ENCODE measurements at places on chromosomes 5 and 9.

DNA sequence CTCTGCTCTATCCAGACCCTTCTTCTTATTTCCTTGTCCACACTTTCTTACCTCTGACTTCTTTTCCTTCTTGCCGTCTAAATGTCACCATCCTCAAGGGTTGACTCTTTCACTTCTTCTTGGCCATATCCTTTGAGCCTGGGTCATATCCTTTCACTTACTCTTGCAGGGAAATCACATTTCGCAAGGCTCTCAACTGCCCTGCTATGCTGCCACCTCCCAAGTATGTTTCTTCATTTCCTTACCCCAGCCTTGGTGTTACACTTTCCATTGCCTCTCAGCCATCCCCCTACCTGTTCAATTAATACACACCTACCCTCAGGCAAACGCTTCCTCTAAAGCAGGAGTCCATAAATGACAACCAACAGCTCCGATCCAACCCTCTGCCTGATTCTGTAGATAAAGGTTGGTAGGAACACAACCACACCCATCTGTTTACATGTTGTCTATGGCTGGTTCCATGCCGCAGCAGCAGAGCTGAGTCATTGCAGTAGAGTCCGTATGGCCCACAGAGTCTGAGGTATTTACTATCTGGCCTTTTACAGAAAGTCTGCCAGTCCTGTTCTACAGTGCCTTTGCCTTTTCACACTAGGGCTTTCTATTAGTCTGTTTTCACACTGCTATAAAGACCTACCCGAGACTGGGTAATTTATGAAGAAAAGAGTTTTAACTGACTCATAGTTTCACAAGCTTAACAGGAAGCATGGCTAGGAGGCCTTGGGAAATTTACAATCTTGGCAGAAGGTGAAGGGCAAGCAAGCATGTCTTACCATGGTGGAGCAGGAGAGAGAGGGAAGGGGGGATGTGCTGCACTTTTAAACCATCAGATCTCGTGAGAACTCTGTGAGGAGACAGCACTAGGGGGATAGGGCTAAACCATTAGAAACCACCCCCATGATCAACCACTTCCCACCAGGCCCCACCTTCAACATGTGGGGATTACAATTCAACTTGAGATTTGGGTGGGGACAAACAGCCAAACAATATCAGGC is 97.9 kb downstream of the SV2C start:
- no peak for DNase-seq

DNA sequence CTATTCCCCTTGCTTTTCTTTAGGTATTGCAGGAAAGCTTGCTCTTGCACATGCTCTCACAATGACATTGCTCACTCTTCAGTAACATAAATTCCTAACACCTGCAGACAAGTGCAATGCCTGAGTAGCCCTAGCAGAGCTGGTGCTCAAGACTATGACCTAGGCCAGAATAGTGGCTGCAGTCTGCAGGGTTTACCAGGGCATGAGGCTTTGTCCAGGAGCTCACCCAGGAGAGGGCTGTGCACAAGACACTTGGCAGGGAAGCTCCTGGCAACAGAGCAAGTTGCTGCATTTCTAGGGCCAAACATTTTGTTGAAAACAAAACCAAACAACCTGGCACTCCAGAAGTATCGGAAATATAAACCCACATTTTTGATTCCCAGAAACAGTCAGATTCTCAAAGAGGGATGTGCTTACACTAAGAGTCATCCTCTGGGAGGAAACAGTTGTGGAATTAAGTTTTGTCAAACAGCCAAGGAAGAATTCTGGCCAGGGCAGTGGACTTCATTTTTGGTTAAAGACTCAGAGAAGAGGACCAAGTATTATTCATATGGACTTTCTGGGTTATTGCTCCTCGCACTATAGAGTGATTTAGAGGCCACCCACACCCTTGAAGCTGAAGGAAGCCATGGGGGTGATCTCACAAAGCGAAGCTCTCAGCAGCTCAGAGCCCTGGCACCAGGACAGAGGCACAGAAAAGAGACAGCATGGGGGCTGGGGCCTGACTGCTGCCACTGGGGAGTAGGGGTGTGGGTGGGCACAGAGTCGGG is 44.9 kb downstream of the MACROH2A1 start:
- peak; percentile 97 for DNase-seq

GRCh38 chr5:124365361-124365801 is 381.1 kb downstream of the ZNF608 start:
- no peak for DNase-seq

DNA sequence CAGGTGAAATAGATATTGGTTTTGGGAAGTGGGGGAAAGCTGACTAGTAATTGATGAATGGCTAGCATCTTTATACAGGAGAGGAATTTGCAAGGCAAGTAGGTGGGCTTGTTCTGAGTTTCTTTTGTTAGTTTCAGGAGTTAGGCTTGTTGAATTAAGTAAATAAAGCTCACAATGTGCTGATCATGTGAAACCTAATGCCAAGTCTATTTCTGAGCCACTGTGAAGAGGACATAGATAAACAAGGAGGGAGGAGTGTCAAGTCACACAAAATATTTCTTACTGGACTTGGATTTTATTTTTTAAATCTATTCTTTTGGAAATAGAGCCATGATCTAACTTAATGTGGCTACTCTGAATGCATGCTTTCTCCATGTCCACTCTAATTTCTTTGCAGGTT is 19.9 kb downstream of the GDA start:
- DNase-seq, result no peak

GRCh38 chr5:435156-435790 is 7.7 kb upstream of the EXOC3 start:
- DNase-seq, result no peak

DNA sequence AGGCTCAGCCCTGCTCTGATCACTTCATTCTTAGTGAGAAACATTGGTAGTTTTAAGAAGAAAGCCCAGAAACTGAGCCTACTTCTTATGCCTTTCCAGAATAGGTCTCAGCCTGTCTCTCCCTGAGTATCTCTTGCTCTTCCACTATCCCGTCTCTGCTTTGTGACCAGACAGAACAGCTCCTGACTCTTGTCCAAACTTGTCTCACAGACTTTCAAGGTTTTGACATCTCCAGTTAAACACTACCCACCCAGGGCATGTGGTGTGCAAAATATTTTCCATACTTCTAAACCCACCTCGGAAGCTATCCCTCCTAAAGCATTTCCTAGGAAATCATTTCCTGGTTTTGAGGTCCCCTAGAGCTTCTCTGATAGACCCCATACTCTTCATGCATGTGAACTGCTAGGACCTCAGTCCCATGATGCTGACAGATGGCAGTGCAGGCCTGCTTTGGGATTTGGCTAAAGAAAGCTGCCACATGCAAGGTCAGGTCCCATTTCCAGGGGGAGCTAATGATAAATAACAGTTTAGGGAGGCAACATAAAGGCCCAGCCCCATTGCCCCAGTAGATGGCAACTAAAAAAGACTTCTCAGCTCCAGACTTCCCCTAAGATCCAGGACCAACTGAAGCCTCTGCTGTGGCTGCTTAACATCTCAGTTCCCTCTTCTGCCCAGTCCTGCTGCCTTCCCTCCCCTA is 211.5 kb downstream of the MED10 start:
- DNase-seq, result no peak

GRCh38 chr9:107784235-107784958 is 294.8 kb upstream of the KLF4 start:
- peak; percentile 91 for DNase-seq

- no peak for DNase-seq
Observed at GRCh38 chr9:70046274-70047070, 2.8 kb downstream of the MAMDC2 start.

GRCh38 chr9:35079041-35079425 is 709 bp downstream of the FANCG start:
- no peak for DNase-seq

GRCh38 chr5:42993516-42994245 is 46.4 kb downstream of the ANXA2R start:
- peak; percentile 77 for DNase-seq

- DNase-seq, result peak; percentile 79
Observed at GRCh38 chr5:72167804-72168203, 60.5 kb downstream of the MAP1B start.

- no peak for DNase-seq
Observed at GRCh38 chr5:80864706-80865435, 95.3 kb upstream of the RASGRF2 start.

- DNase-seq, result no peak
Observed at GRCh38 chr5:69105996-69106906, 12.4 kb downstream of the SLC30A5 start.

- DNase-seq, result peak; percentile 3
Observed at GRCh38 chr9:118059484-118060278, 355.5 kb downstream of the TLR4 start.

GRCh38 chr5:145666591-145666990 is 168.6 kb downstream of the PRELID2 start:
- peak; percentile 13 for DNase-seq

- peak; percentile 22 for DNase-seq
Observed at GRCh38 chr9:109923806-109924205, 143.8 kb downstream of the PALM2AKAP2 start.

GRCh38 chr5:58477760-58478376 is 13.4 kb upstream of the GAPT start:
- DNase-seq, result no peak

GRCh38 chr5:76062502-76063041 is 20.6 kb upstream of the SV2C start:
- no peak for DNase-seq

DNA sequence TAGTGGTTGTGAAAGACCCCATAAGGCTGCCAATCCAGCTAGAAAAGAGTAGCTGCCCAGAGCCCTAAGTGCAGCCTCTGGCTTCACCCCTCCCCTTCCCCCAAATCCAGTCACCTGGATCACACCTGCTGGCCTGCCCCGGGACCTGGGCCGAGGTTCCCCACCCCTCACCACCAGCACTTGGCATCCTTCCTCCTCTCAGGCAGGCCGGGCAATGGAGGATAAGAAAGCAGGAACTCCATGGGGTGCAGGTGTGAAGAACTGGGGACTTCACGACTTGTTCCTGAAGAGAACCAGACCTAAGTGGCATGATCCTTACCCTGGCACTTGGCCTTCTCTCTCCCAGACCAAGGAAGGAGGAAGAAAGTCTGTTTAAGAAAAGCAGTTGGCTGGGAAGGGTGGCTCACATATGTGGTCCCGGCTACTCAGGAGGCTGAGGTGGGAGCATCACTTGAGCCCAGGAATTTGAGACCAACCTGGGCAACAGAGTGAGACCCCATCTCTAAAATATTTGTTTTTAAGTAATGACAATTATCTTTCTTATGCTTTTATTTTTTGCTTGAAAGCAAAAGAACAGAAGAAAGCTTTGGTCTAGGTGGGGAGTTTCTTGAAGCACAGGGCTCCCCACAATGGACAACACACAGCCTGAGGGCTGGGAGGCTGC is 131.1 kb downstream of the PAX5 start:
- no peak for DNase-seq

DNA sequence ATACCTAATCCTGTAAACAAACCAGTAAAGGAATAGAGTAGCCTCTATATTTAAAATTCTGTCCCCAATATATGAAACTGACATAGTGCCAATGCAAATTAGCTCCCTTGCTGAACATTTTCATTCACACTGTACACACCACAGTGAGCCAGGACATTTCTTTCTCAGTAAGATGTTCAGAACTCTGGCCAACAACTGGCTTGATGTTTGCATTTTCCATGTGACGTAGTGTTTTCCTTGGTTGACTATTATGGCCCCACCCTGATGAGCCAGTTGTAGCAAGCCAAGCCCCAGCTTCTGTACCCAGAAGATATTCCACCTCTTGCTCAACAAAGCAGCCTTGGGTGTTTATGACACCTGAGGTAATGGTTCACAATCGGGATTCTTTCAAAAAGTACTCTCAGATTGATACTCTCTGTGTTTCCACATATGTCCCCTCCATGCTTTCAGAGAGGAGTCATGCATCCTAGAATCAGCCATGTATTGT is 17.7 kb upstream of the ANXA1 start:
- DNase-seq, result no peak

DNA sequence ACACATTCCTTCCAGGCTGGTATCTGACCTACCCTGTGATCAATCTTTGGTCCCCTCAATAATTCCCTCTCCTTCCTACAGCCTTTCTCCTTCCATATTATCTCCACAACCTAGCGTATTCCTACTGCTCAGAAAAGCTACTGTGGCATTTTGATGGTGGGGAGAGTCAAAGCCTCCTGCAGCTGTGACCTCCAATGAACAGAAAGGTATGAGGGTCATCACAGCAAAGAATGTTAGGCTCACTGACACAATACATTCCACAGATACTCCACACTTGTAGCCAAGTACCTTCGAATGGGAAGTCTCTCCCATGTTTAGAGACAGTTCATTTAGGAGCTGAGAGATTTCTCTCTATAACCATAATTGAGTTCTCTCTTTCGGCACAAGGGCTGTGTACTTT is 5.9 kb downstream of the FBN2 start:
- DNase-seq, result no peak

- DNase-seq, result no peak
Observed at GRCh38 chr5:160434022-160434531, 12.4 kb downstream of the PTTG1 start.

GRCh38 chr5:122775550-122776542 is 966 bp downstream of the SNX2 start:
- peak; percentile 14 for DNase-seq

GRCh38 chr5:123482258-123482657 is 29.7 kb upstream of the CSNK1G3 start:
- DNase-seq, result no peak

GRCh38 chr9:27599870-27600238 is 26.6 kb upstream of the C9orf72 start:
- DNase-seq, result no peak

DNA sequence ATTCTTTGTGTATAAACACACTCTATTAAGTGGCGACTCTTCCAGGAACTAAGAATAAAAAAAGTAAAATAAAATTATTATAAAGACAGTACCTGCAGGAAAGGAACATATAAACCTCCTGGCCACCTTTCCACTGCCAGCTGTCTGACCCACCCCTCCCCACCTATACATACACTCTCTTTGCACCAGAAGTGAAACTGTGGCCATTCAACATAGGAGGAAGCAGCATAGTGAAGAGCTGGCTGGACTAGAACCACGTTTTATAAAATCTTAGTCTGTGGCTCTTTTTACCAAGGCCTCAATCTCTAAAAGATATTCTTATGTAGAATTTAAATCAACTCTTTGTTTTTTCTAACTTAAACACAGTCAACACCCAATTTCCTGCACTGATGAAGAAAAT is 289.6 kb downstream of the GABRB2 start:
- DNase-seq, result no peak

DNA sequence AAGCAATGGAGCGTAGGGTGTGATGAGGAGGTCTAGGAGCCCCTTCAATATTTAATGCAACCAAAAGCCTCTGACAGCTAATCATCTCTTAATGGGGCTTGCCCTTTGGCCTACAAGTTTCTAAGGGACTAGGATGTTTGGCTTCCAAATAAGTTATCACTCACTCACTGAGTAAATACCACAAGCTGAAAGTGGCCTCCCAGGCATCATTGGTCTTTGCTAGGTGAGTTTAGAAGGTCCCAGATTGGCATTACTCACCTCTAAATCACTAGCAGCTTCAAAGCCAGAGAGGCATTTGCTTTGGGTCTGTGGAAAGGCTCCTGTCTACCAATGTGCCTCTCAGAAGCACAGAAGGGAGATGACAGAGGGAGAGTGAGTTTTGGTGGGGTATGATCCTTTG is 344.2 kb downstream of the NTRK2 start:
- no peak for DNase-seq

DNA sequence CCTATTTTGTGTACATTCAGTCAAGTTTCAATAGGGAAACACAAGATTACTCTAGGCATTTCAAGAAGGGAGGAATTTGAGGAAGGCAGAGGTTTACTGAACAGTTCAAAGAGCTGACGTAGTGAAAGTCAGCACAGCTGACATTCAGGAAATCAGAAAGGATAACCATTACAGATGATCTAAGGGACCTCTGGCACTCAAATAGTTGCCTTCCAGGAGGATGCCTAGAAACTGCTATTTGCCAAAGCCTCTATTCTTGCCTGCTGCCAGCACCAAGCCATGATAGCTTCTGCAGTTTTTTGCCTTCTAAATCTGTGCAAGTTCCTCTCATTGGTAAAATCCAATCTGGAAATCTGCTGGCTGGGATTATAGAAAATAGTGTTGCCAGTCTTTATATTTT is 373.1 kb downstream of the CSNK1G3 start:
- no peak for DNase-seq

Data from AG10803 (cell line).